ENCODE measurements at places on chromosomes 6 and 20.
A peak's percentile ranks its signal among the peaks of the same experiment; 100 is the strongest.

- DNase-seq, result no peak
Observed at GRCh38 chr6:22147921-22148776, 148.7 kb downstream of the PRL start.

- no peak for DNase-seq
Observed at GRCh38 chr6:80404889-80405288, 298.4 kb downstream of the BCKDHB start.

DNA sequence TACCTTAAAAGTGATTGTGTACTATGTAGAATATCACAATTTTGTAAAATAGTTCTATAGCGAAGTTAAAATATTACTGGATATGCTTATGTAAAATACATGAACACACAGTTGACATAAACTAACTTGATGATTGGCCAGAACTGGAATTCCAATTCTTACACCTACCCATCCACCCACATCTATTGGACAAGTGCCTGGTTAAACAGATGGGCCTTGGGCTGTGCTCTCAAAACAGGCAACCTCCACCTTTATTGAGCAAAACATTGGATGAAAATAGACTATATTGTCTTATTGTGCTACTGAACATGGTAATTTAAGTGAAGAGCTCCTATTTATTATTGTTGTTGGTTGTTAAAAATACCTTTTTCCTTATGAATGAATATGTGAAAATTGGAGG is 154.0 kb upstream of the FLRT3 start:
- no peak for DNase-seq

- DNase-seq, result no peak
Observed at GRCh38 chr6:163118941-163119340, 295.6 kb upstream of the QKI start.

GRCh38 chr20:47678536-47678935 is 106.7 kb downstream of the SULF2 start:
- DNase-seq, result no peak

GRCh38 chr6:125899726-125900182 is 56.8 kb upstream of the HINT3 start:
- DNase-seq, result no peak

DNA sequence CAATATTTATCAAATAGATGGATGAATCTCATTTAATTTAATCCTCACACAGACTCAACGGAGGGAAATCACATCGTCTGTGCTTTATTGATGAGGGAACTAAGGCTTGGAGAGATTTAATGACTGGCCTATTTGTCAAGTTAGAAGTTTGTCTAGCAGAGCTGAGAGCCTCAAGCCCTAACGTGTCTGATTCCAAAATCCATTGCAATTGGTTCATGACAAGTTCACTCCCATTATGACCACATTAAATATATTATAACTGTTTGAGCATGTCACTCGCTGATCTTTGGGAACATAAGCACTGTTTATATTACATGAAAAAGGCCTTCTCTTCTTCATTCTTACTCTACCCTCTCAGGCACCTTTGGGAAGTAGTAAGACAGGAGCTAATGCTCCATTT is 89.4 kb upstream of the SIRPA start:
- DNase-seq, result no peak

- no peak for DNase-seq
Observed at GRCh38 chr6:113073611-113074191, 726.6 kb downstream of the RFPL4B start.

DNA sequence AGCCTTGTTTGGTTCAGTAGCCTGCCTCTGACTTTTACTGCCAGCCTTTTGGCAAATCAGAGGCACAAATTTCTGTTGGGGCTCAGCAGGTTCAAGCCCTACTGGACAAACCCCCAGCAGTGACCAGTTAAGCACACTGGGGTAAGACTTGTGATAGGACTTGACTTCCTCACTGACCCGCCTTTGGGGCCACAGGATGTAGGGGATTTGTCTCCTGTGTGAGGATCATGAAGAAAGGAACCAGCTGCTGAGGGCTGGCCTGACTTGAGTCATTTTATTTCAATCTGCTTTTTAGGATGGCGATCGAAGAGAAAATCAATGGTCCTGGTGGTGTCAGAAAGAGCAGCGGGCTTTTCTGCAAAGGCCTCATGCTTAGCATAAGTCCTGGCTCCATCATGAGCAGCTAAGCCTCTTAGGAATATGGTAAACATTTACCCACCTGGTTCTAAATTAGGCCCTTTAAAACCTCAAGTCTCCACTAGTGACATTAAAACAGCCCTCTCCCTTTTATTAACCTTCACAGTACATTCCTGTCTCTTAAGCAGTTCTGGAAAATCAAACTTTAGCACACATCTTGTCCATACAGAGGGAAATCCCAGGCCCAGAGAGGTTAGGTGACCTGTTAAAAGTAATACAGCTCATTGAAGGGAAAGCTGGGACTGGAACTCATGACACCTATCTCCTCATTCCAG is 16.6 kb downstream of the CHMP4B start:
- DNase-seq, result no peak

- no peak for DNase-seq
Observed at GRCh38 chr6:41072836-41073202, at the start of gene NFYA. TSS of gene NFYA (plus strand) at chr6:41072974. CDS start at chr6:41079090, 6,116 bp downstream.

DNA sequence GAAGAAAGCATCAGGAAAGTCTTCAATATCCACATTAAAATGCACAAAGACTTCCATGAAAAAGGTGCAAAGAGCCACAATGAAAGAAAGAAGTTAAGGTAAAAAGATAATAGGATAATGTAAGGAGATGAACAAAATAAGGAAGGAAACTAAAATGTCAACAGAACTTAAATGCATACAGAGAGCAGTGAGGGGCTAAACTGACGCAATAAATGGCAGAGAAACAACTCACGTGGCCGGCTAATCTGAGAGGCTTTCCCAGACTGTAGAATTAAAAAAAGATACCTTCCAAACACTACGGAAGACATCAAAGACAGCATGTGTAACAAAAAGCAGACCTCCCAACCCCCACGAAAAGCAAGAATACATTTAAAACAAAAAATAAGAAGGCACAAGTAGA is 73.7 kb downstream of the GMDS start:
- no peak for DNase-seq

- no peak for DNase-seq
Observed at GRCh38 chr20:14644306-14645097, 307.1 kb upstream of the FLRT3 start.

DNA sequence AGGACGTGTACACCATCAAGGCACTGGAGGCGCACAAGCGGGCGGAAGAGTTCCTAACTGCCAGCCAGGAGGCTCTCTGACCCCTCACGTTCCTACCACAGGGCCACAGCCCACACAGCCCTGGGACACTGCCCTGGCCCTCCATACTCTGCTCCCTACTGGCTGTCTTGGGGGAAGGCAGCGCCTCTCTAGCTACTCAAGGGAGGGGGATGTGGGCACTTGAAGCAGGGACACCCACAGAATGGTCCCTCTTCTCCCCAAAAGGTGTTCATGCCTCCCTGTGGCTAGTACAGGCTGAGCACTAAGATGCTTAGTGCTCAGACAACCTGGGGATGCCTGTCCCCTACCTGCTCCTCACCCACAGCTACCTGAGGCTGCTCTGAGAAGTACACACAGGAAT is 2.5 kb downstream of the MEA1 start:
- no peak for DNase-seq

DNA sequence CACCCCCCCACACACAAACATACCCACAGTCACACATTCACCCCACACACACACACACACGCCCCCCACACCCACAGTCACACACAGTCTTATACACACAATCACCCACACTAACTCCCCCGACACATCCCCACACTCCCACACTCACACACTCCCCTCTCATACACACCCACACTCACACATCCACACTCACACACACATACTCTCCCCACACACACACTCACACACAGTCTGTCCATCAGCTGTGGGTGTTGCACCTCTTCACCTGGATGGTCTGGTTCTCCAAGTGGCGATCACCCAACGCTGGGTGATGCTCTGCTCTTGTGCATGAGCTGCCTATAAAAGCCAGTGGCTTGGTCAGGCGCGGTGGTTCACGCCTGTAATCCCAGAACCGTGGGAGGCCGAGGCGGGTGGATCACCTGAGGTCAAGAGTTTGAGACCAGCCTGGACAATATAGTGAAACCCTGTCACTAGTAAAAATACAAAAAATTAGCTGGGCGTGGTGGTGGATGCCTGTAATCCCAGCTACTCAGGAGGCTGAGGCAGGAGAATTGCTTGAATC is 158.9 kb downstream of the SMOC2 start:
- no peak for DNase-seq

- peak; percentile 42 for DNase-seq
Observed at GRCh38 chr6:157273756-157274470, 49.4 kb downstream of the TMEM242 start.

DNA sequence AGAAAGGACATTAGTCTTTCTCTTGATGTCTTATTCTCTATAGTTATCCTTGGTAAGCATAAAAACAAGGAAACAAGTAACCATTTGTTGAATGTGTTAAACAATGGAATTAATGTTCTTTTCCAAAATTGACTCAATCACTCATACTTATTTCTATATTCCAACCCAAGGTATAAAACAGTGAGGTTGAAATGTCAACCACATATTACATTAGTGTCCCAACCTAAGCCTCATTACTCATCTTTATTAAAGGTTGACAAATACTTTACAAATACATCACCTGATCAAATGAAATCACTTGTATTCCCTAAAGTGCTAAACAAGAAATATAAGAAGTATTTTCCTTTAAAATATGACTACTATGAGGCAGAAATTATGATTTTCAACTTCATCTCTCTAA is 100.5 kb downstream of the ASCC3 start:
- DNase-seq, result no peak

- peak; percentile 48 for DNase-seq
Observed at GRCh38 chr6:166194914-166195859, 27.5 kb upstream of the TBXT start.

DNA sequence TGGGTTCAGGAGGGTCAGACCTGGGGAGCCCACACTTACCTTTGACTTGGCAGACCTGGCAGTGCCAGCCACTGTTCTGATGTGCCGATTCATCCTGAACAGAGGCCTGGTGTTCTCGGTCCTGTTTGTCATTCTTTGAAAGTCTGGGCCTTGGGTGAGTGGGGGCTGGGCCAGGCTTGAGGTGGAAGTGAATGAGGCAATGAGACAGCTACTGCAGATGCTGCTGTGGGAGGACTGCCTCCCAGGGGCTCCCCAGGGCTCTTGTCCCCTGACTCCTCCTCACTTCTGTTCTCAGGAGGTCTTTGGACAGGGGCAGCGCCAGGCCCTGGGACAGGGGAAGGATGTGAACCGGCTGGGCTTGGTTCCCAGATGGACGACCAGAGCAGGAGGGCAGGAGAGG is 5.6 kb upstream of the TREML4 start:
- DNase-seq, result no peak

- DNase-seq, result peak; percentile 62
Observed at GRCh38 chr6:148530394-148530953, 187.8 kb downstream of the SASH1 start.

GRCh38 chr20:62860924-62861691 is 514 bp downstream of the TCFL5 start:
- peak; percentile 27 for DNase-seq

DNA sequence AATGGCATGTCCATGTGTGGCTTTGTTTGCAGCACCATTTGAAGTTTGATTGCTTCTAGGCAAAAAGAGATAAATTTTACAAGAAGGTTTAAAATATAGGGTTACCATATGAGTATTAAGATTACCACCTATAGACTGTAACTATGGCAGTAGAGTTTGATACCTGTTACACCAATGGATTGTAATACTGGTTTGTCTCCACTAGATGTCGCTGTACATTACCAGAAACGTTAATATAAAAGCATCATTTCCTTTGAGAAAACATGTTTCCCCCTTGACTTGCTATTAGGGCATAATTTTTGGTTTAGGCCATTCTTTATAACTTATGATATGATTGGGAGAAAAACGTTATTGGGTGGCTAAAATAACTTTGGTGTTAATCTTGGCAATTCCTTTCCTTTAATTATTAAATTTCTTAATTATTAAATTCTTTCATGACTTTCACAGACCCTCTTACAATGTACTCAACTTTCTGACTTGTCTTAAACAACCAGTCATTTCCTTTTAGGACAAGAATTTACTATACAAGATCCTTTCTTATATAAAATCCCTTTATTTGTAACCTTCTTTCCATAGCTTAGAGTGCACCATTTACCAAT is 42.8 kb downstream of the HLA-DPB1 start:
- peak; percentile 66 for DNase-seq

DNA sequence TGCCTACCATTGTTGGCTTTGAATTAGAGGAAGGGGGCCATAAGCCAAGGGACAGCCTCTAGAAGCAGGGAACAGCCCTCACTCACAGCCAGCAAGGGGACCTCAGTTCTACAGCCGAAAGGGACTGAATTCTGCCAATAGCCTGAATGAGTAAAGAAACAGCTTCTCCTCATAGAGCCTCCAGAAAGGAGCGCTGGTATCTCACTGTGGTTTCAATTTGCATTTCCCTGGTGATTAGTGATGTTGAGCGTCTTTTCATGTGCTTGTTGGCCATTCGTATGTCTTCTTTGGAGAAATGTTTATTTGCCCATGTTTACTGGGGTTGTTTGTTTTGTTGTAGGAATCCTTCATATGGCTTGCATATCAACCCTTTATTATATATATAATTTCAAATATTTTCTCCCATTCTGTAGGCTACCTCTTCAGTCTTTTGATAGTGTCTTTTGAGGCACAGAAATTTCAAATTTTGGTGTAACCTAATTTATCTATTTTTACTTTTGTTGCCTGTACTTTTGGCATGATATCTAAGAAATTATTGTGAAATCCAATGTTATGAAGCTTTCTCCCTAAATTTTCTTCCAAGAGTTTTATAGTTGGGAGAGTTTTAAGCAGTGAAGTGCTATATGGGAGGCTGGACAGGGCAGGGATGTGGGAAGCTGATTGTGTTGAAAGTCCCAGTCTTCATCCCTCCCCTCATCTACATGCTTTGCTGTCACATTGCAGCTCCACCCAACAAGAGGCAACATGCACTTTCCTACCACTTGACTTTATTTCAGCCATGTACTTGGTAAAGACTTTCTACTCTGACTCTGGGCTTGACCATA is 82.3 kb upstream of the SHLD1 start:
- DNase-seq, result no peak
